NCI-H1092 (cell line): ENCODE measurements at places on chromosomes 3 and 15.

DNA sequence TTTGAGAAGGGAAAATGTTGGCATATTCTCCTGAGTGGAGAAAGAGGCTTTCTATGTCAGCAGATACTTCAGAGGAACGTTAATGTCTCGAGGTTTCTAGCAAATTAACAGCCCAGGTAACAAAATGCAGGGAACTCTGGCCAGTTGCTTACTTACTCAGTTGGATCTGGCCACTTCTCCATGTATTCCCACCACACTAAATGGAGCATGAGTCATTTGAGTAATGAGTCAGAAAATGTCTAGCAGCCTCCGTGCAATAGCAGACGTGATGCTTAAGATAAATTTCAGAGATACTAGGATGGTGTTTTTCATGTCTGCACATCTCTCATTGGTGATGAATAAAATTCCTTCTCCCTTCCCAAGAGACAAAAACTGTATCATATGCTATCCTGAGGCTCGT lies 671.5 kb downstream of the FHIT start:
- no peak for DNase-seq

DNA sequence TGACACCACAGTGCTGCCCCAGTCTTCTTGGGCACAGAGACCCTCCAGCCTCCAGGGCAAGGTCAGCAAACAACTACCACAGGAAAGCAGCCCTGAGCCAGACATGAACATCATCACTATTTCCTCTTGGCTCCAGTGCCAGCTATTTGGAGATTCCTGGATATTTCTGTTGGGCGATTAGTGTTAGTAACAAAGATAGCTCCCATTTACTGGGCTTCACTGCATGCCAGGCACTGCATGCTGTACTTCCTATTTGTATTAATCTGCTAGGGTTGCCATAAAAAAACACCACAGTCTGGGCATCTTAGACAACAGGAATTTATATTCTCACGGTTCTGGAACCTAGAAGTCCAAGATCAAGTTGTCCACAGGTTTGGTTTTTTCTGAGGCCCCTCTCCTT lies 255.1 kb upstream of the STT3B start:
- DNase-seq = no peak

DNA sequence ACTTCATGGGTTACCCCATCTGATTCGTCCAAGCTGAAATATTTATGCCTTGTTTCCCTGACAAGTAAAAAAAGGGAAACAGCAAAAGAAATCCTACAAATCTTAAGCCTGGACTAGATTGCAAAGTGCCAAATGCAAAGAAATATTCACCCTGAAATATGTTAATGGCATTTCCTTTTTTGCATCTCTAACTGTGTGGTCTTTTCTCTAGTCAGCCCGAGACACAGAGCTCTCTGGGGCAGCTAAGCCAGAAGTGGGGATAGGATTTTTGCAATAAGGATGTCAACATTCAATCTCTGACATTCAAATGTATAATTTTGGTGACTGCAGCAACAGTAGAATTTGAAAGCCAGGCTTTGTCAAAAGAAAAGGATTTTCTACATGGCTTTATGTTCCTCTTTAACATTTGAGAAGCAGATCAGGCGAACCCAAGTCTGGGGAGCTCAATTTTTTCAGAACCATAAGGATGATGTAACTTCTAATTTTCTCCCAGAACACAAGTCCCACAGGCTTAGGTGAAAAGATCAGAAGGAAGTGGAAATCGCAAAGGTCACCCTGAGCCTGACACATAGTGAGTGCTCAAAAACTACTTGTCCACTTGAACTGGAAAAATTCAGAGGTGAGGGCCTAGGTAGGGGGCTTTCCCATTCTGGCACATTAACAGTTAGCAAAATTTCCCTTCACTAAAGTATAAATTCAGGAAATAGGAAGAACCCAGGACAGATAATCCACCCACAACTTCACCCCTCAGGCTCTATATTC lies 28.2 kb upstream of the KCNMB3 start:
- DNase-seq = no peak

GRCh38 chr3:32284443-32285212 lies 46.1 kb downstream of the CMTM8 start:
- DNase-seq = no peak

GRCh38 chr15:78712797-78713515 lies 71.9 kb upstream of the CHRNB4 start:
- no peak for DNase-seq

DNA sequence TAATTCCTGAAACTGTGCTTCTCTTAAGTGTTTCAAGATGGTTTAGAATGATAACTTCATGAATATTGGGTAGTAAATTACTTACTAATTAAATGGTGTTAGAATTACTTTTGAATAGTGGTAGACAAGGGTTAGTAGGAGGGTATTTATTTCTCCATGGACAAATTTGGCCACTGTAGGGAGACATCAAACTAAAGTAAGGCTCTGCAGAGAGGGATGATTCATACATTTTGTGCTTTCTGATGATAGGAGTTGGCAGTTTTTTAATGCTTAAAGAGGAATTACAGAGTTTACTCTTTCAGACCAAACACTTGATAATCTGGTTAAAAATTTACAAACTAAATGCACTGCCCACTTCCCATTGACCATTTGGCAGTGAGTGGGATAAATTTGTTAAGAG lies 127.6 kb downstream of the NAALADL2 start:
- DNase-seq = no peak

DNA sequence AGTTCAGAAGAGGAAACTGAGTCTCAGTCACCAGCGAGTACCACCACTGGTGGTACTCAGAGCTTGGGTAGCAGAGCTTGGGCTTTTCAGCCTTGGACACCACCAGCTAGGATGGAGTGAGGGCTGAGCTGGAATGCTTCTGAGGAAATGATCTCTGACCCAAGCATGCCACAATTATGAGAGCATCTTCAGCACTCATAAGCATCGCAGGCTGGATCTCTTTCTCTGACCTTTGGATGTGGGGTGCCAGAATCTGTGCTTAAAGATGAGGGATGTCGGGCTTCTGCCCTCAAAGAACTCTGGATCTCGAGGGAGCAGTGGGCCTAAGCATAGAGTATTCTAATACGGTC lies 36.4 kb downstream of the ZNF710 start:
- no peak for DNase-seq

DNA sequence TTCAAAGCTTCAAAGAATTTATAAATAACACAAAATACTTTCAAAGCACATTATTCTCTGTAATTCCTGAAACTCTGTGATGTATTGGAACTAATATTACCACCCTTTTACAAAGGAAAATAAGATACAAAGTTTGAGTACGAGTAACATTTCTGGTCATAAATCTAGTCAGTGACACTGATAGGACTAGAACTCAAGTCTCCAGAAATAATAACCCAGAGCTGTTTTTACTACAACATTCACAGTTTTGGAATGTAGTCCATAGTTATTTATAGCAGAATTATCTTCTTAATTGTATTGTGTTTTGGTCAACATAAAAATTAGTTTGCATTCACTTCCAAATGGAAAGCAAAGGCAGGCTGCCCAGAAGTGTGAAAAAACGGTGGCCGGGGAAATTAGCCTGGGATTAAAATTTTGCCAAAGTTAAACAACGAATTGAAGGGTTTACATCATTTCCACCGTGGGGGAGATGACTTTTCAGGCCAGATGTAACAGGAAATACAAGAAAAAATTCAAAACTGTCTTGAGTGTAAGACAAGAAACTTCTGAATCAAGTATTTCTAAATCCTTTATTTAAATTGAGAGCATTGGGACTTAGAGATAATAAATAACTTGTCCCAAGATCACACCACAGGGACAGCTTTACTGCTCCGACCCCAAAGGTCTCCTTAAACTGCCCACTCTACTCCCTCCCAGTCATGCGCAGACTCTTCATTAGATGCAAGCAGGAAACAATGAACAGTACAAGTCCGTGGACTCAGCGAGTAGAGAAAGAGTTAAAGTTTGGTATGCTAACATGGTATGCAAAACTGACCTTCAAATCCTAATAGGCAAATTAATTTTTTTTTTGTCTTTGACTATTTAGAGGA lies 74.3 kb upstream of the VGLL4 start:
- no peak for DNase-seq

GRCh38 chr3:101665851-101666250 lies 11.1 kb downstream of the ZBTB11 start:
- no peak for DNase-seq

DNA sequence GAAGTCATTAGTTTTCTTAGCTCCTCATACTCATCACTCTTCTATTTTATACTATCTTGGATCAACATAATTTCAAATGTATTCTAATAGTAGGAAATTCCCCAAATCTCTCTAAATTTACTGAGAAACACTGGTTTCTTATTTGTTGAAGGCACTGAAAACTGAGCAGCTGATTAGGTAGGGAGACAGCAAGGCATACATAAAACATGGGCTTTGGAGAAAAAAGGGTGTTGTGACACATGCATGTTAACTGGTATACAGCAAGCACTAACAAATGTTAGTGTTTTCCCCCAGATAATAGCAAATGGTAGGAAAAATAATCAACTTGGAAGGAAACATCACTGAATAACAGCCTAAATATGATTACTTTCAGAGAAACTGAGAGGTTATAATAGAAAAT lies 125.5 kb upstream of the TSPAN3 start:
- no peak for DNase-seq

DNA sequence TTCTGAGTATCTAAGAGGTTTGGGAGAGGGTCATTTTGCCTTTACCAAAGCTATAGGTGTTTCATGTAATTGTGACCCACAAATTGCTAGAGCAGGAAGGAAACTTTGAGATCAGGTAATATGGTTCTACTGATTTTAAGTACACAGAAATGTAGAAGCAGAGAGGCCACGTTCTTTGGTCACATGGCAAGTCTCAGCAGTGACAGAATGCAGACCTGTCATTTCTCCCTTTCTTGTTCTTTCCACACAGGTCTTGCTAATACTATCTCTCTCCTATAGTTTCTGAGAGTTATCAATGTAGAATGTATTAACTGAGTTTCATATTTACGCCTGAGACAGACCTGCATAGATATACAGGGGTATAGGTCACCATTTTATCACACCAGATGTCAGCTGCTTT lies 10.9 kb upstream of the RTP1 start:
- DNase-seq = no peak

DNA sequence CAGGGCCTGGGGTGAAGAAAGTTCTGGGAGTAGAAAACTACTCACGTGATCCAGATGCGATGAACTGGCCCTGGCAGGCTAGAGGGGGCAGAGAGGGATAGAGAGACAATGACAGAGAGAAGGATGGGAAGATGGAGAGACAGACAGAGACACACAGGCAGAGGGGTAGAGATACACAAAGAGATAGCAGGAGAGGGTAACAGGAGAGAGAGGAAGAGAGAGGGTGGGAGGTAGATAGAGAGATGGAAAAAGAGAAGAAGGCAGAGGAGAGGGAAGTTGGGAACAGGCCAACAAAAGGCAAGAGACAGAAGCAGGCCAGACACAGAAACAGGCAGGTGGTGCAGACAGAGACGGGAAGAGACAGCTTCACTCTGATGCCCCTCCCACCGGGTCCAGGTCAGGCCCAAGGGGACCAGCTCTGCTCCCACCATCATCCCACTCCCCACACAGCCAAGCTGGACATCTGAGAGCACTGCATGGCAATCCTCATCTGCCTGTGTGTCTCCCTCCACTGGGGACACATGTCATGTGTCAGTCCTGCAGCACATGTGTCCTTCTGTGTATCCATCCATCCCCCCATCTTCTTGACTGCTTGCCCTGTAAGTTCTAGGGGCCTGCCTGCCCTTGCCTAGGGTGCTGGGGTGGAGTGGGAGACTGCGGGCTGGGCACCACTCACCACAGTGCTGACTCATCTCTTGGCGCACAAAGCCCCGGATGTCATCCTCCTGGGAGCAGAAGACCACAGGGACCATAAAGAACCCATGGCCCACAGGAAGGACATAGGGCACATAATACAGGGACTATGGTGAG lies 2.2 kb upstream of the UCN2 start:
- DNase-seq = no peak

DNA sequence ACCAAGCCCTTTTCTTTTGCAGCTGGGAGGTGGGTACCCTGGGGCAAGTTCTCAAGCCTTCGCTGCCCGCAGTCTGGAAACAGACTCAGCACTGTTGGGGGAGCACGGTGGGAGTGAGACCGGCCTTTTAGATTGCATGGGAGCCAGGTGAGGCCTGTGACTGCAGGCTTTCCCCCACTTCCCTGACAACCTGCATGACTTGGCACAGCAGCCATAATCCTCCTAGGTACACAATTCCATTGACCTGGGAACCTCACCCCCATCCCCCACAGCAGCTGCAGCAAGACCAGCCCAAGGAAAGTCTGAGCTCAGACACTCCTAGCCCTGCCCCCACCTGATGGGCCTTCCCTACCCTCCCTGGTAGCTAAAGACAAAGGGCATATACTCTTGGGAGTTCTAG lies 52.2 kb upstream of the CCDC80 start:
- DNase-seq = no peak

- no peak for DNase-seq
Observed at GRCh38 chr3:171845481-171846284, 2.5 kb downstream of the TMEM212 start.

GRCh38 chr3:106333911-106334618 lies 465.3 kb upstream of the CBLB start:
- no peak for DNase-seq

DNA sequence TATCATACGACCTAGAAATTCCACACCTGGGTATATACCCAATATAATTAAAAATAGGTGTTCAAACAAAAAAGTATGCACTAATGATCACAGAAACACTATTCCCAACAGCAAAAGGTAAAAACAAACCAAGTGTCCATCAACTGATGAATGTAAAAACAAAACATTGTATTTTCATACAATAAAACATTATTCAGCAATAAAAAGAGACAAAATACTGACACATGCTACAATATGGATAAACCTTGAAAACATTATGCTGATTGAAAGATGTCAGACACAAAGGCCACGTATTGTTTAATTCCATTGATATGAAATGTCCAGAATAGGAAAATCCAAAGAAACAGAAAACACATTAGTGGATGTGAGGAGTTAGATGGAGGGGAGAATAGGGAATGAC lies 71.0 kb downstream of the RPL22L1 start:
- DNase-seq = no peak

- no peak for DNase-seq
Observed at GRCh38 chr3:66479532-66479947, 21.3 kb downstream of the LRIG1 start.

GRCh38 chr3:59796456-59796855 lies 746.6 kb upstream of the CFAP20DC start:
- DNase-seq = no peak

DNA sequence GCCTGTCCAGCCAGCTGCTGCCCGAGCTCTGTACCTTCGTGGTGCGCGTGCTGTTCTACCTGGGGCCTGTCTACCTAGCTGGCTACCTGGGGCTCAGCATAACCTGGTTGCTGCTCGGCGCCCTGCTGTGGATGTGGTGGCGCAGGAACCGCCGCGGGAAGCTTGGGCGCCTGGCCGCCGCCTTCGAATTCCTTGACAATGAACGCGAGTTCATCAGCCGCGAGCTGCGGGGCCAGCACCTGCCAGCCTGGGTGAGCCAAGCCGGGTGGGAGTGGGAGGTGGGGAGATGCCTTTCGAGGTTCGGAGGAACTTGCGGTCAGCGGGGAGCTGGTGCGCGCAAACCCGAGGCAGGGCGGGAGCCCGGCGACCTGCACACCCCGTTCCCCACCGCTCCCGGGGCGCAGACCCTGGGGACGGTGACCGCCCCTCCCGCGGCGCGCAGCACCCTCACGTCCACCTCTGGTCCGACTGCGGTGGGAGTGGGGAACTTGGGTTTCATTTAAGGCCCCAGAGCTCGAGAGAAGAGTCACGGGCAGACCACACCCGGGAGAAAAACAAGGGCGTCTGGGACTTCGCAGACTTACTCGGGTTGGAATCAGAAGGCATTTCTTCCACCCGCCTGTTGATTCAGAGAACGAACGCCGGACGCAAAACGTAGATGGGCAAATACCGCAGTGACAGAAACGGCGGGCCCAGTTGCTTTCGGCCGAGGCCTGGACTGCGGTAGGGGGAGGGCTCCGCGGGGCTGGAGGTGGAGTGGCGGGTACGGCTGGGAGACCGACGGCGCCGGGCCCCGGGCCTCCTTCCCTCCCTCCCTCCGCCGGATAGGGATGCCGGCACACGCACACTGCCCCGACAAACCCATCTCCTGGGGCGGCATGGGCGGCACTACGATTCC lies 708 bp downstream of the ESYT3 start:
- no peak for DNase-seq
